ENCODE measurements at places on chromosomes 7 and 10.

GRCh38 chr7:47513741-47514241, 68.1 kb downstream of the TNS3 start:
- no peak for DNase-seq

GRCh38 chr7:13904007-13904406, 85.5 kb downstream of the ETV1 start:
- DNase-seq: no peak

GRCh38 chr10:102824664-102825063, 12.5 kb downstream of the CYP17A1 start:
- no peak for DNase-seq

DNA sequence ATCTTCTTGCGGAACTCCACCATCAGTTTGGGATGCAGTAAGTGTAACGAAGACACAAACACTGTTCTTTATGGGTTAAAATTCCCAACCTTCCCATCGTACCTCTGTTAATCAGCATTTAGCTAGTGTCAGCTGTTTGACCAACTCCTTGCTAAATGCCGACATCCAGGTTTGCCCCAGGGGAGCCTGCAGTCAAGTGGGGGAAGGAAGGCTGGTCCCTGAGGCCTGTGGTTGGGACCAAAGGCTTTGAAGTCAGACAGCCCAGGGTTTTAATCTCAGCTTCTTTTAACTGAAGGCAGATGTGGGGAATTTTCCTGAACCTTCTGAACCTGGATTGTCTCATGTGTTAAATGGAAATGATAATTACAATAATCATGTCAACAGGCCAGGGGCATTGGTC, 443.7 kb downstream of the GLRX3 start:
- DNase-seq: no peak
